Stimulated activated CD4-positive, alpha-beta T cell treated with anti-CD3 and anti-CD28 coated beads, Interleukin-12 subunit alpha, Interleukin-12 subunit beta, amount 100 ng/mL, for 4 hours (primary cell): ENCODE measurements at places on chromosomes 5 and 9.

DNA sequence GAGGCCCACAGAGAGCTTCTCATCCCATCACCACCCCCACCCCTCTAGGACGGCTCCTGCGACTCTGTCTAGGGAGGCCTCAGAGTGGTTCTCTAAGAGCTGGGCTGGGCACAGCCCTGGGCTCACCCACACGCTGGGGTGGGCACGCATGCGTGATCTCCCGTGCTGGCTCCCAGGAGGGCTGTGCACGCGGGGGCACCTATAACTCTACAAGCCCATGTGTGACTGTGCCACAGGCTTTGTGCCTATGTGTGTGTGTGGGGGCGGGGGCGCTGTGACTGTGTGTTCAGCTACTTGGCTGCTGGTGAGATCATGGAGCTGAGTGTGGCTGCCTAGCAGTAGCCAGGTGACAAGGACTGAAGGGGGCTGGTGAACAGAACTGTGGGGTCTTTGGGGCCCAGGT lies 32.2 kb downstream of the NDUFA8 start:
- DNase-seq, result no peak

GRCh38 chr5:83407931-83408330 lies 63.6 kb upstream of the VCAN start:
- DNase-seq, result no peak

- DNase-seq, result no peak
These were observed 113.3 kb downstream of the SNX18 start for GRCh38 chr5:54630738-54631359.

- no peak for DNase-seq
These were observed 106.3 kb upstream of the NR3C1 start for GRCh38 chr5:143509758-143510221.

GRCh38 chr5:33933723-33934169 lies 2.4 kb upstream of the RXFP3 start:
- DNase-seq, result no peak

GRCh38 chr5:114734238-114734637 lies 372.4 kb downstream of the KCNN2 start:
- no peak for DNase-seq

GRCh38 chr9:108323615-108324014 lies 532.2 kb downstream of the ACTL7B start:
- no peak for DNase-seq

- no peak for DNase-seq
These were observed 173.5 kb downstream of the TRIM32 start for GRCh38 chr9:116860509-116861120.

GRCh38 chr5:147507480-147508126 lies 2.3 kb downstream of the DPYSL3 start:
- DNase-seq, result no peak

GRCh38 chr5:32290922-32291321 lies 21.8 kb downstream of the MTMR12 start:
- no peak for DNase-seq

DNA sequence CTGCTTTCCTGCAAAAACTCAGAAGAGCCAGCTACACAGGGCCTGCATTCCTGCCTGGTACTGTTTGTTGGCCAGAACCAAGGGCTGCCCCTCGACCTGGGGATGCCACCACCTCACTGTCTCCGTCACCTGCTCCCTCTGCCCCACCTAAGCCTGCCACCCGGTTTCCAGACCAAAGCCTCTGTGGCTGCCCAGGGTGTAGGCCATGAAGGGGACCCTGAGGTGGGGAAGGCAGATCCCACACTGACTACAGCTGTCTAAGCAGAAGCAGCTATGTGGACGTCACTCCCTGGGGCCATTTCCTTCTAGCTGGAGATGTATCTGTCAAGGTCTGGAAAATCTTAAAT lies 35.8 kb downstream of the RASGEF1C start:
- no peak for DNase-seq
